ENCODE measurements at places on chromosomes 3 and 15.

DNA sequence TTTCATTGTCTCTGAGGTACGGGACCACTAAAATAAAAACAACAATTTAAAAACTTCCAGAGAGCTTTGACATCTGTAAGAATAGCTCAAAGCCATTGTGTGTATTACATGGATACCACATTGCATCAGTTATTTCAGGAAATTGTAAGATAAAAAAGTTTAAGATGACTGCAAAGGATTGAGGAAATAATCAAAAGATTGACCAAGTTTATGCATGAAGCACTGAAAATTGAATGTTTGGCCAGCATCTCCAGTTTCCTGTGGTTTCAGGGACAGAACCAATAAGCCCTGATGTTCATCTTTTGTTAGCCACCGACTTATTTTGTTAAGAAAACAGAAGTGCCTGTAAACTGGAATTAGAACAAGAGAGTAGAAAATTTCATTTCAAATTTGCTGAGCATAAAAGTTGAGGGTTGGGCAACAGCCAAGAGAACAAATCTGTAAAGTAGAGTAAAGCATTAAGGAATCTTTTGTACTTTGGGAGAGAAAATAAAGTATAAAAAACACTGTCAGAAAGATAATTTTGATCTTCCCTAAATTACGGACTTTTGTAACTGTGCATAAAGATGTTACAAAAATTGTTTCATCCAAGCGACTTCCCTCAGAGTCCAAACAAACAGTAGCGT lies 211.5 kb upstream of the P2RY1 start:
- DNase-seq: no peak

DNA sequence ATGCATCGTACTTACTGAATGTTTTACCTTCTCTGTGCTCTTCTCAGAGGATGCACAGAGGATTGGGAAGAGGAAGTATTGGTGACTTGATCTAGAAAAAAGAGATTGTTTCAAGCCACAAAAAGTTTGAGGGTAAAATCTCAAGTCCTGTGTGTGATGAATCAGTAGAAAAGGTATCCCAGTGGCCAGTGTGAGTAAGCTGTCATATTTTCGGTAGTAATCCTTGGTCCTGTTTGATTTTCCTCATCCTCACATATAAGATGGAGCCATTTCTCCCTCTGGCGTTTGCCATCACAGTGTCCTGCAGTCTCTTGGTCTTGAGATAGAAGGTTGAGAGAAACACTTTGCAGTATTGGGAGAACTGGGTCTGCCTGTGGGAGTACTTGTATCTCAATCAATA lies 166.8 kb downstream of the LPP start:
- DNase-seq: no peak

DNA sequence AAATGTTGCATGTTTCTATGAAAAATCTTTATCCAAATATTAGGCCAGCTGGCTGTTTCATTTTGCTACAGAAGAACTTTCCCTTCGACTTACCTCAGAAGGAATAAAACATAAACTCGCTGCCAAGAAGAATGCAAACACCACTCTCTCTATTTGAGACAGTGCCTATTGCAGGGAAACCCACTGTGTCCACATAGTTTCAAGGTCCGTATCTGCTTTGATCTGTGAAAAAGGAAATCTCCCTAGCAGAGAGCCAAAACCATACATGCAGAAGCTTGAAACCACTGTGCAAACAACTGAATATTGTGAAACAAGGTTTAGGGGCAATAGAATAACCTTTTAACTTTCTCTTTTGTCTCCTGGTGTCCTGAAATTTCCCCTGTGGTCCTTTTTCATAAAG lies 35.0 kb upstream of the CAPN7 start:
- no peak for DNase-seq

DNA sequence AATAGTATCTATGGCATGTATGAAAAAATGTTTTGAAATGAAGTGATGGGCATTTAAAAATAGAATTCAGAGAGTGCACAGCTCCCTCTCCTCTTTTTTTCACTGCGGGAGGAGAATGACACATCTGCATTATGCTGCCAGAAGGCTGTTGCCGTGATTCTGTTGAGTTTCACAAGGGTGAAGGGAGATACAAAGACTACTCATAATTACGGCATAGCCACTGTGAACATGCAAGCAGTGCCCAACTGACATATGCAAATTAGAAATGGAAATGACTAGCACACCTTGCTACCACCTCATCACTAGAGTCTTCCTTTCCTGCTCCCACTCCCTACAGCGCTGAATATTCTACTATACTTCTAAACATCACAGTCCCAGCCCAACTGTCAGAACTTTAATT lies 20.1 kb downstream of the IFT57 start:
- DNase-seq: no peak

GRCh38 chr3:123119802-123120201 lies 53.0 kb downstream of the PDIA5 start:
- DNase-seq: no peak

GRCh38 chr3:170056710-170057454 lies 19.1 kb downstream of the GPR160 start:
- DNase-seq: no peak

DNA sequence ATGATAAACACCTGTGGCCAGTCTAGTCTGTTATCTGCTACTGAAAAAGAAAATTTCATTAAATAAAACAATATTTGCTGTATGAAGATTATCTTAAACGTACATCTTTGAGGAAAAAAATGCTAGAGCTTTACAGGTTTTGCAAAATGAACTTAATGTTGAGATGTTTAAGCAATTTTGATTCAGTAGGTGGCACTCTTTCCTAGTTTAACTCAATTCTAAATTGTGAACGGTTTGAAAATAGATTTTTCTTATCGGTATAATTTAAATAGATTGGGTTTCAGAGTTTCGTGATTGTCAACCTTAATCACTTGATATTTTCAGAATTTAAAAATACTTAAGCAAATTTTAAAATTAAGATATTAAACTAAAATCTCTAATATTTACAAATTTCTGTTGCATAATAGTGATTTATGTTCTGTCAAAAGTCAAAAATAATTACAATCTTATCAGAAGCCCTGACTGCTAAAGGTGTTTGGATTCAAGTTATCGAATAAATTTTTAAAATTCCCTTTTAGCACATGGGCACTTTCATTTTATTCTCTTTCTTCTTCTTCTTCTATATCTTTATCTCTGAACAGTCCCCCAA lies 7.0 kb upstream of the RNF111 start:
- no peak for DNase-seq

GRCh38 chr15:85149465-85150129 lies 167.9 kb downstream of the PDE8A start:
- no peak for DNase-seq

DNA sequence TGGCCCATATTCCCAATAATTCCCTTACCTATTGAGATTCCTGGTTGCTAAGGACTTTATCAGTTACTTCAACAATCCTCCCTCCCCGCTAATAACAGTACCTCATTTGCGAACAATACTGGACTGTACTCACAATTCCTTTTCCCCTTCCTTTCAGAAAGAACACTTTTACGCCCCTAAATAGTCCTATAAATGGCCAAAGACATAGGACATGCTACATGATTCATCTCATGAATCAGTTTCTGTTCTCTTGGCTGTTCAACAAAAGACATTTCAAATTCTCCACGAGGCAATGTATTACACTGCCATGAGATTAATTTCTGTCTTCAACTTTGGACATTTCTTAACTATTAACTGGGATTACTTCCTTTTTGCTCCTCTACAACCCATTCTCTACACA lies 264.4 kb downstream of the TIGIT start:
- DNase-seq: no peak

DNA sequence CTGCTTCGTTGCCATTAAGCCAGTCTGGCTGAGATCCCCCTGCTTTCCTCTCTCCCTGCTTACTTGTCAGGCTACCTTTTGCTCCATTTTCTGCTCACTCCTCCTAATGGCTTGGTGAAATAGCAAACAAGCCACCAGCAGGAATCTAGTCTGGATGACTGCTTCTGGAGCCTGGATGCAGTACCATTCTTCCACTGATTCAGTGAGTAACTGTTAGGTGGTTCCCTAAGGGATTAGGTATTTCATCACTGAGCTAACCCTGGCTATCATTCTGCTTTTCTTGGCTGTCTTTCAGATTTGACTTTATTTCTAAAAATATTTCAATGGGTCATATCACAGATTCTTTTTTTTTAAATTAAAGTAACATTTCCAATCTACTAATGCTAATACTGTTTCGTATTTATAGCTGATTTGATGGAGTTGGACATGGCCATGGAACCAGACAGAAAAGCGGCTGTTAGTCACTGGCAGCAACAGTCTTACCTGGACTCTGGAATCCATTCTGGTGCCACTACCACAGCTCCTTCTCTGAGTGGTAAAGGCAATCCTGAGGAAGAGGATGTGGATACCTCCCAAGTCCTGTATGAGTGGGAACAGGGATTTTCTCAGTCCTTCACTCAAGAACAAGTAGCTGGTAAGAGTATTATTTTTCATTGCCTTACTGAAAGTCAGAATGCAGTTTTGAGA lies 25.0 kb downstream of the CTNNB1 start:
- DNase-seq: no peak

DNA sequence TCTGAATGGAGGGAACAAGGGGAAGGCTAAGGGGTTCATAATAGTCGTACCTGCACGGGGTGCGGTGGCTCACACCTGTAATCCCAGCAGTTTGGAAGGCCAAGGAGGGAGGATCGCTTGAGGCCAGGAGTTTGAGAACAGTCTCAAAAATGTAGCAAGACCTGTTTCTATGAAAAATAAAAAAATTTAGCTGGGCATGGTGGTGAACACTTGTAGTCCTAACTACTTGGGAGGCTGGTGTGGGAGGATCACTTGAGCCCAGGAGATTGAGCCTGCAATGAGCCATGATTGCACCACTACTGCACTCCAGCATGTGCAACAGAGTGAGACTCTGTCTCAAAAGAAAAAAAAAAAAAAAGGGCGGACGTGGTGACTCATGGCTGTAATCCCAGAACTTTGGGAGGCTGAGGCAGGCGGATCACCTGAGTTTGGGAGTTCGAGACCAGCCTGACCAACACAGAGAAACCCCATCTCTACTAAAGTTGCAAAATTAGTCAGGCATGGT lies 17.9 kb upstream of the HDAC11 start:
- no peak for DNase-seq

GRCh38 chr3:195137638-195138588 lies 133.0 kb downstream of the XXYLT1 start:
- DNase-seq: no peak

DNA sequence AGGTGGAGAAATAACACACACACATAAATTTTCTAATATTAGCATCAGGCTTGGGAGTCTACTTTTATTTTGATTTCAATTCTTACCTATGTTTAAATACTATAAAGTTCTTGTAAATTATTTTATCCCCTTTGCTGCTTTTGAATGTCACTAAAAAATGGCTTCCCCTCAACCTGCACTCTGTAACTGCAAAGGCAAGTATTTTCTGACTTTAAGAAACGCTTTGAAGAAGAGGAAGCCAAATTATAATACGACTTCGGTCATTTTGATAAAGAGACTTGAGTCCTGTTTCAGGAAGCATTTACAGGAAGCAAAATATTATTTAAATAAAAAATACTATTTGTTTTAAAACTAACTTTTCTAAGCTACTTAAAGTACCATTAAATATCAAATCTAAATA lies 627.7 kb upstream of the AGTR1 start:
- no peak for DNase-seq

- DNase-seq: no peak
These were observed 20.7 kb upstream of the LRRC2 start for GRCh38 chr3:46586738-46587246.

GRCh38 chr3:50003824-50004223 lies 63.9 kb downstream of the RBM6 start:
- DNase-seq: no peak

DNA sequence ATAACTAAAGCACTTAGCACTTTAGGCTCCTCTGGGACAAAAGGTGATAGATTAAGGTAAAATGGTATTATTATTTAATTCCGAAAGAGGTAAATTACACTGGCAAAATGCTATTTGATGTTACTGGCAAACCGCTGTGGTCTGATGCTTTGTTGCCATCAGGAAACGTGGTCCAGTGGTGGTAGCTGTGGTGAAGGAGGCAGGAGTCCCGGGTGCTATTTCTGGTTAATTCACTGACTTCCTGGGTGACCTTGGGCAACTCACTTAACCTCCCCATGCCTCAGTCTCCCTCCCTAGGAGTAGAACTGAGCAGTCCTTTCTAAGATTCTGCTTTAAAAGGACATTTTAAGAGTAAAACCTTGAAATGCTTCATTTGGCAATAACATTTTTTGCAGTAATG lies 233.4 kb downstream of the ZPLD1 start:
- DNase-seq: no peak

GRCh38 chr3:183213415-183214276 lies 39.4 kb upstream of the B3GNT5 start:
- DNase-seq: no peak

GRCh38 chr3:161508852-161509477 lies 12.4 kb downstream of the OTOL1 start:
- no peak for DNase-seq

- DNase-seq: no peak
These were observed 150.5 kb downstream of the MAGI1 start for GRCh38 chr3:65888196-65888595.

DNA sequence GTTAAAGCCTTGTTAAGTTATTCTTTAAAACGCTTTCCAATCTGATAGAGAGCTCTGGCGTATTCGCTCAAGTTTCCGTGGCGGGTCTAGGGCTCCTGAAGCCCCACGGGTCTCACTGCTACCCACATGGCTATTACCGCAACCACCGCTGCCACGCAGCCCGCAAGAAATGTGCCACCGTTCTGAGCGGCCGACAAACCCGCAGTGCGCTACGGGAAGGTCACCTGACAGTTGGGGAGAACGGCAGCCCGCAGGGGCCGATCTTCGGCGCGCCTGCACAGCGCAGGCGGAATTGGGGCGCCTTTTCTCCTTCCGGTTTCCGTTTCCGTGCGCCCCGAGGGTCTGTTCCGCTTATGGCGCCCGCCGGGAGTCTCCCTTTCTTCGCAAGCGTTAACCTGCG lies 76.6 kb upstream of the SNRPN start:
- peak; percentile 19 for DNase-seq

GRCh38 chr3:152328841-152329240 lies 60.1 kb downstream of the MBNL1 start:
- no peak for DNase-seq

- no peak for DNase-seq
These were observed 253.3 kb downstream of the CLSTN2 start for GRCh38 chr3:140188285-140188684.

Data from substantia nigra (tissue), 51 donors.